SW 1271 (cell line): ENCODE measurements at places on chromosomes 3 and 15.

- no peak for DNase-seq
Observed at GRCh38 chr3:119330181-119330580, 36.0 kb downstream of the ARHGAP31 start.

GRCh38 chr15:91072161-91072560 is 27.9 kb upstream of the SV2B start:
- DNase-seq = no peak

DNA sequence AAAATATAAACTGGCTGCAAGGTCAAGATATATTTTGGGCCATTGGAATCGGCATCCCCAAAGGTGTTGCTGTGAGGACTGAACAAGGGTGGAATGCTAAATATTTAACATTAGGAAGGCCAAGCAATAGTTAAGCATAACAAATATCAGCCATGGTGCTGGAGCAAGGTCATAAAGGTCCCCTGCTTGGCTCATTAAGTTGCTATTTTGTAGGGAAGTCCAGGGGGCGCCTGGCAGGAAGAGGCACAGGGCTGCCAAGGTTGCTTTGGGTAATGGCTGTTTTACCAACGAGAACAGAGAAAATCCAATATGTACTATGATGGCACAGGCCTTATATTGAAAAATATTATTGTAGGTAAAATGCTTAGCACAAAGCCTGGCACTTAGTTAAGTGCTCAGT is 62.2 kb downstream of the SLC15A2 start:
- no peak for DNase-seq

DNA sequence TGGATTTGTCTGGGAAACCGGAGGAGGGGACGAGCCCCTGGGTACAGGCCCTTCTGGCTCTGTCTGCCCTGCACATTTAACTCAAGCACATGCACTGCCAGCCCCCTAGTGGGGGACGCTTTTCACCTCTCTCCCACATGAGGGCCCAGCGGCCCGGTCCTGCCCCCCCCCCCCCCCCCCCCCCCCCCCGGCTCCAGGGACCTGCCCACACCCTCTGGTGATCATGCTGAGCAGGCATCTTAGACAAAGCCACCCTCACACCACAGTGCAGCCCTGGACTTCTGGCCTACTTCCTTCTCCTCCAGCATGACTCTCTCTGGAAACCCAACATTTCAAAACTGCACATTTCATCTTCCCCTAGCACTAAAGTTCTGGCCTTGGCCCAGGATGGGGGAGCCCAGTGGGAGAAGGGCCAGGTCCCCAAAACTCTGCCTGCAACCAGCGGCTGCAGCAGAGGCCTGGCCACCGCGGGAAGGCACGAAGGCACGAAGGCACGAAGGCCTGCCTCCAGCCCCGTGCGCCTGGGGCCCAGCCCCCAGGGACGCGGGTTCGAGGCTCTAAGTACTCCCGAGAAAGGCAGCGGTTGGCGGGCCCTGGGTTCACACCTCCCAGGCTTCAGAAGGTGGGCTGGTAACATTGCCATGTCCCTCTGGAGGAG is 14.1 kb downstream of the KLF15 start:
- no peak for DNase-seq

GRCh38 chr3:6799264-6799915 is 61.5 kb upstream of the GRM7 start:
- no peak for DNase-seq

GRCh38 chr3:4755566-4755965 is 223.7 kb upstream of the BHLHE40 start:
- no peak for DNase-seq

- no peak for DNase-seq
Observed at GRCh38 chr15:77993374-77993911, 84.1 kb downstream of the TBC1D2B start.

DNA sequence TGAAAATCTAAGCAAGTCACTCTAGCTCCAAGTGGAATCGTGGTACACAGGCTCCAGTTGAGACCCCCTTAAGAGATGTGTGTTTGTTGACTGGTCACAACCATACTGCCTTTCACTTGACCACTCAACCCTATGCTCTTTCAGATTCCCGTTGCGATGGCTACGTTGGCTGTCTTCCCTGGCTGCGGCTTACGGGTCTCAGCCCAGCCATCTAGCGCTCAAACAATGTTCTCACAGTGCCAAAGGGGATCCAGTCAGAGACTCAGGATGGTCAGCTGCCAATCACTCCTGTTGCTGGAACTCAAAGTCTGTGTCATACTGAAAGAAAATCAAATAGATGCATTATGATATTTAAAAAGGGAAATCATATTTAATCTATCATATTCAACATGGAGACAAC is 237.6 kb downstream of the ITPR1 start:
- no peak for DNase-seq

- DNase-seq = no peak
Observed at GRCh38 chr3:155350571-155350970, 57.1 kb upstream of the STRIT1 start.

DNA sequence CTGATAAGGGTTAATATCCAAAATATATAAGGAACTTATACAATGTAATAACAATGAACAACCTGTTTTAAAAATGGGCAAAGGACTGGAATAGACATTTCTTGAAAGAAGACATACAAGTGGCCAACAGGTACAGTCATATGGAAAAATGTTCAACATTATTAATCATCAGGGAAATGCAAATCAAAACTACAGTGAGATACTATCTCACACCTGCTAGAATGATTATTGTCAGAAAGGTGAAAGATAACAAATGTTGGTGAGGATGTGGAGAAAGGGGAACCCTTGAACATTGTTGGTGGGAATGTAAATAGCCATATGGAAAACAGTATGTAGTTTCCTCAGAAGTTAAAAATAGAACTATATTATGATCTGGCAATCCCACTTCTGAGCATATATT is 20.4 kb downstream of the GOLM2 start:
- DNase-seq = no peak

DNA sequence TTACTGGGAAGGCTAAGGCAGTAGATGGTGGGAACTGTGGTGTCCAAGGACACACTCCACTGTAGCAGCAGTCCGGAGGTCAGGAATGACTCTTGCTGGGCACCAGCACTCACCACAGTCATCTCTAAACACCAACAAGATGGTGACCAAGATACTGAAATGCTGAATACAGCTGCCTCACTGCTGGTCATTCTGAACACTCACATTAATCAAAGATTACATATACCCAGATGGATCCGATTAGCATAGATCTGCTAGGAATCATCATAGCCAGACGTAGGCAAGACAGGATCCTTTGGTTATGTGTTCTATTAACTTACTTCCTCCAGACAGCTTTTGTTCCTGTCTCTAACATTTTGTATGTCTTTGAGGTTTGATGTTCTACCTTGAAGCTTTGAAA is 134.9 kb upstream of the BFSP2 start:
- DNase-seq = no peak

GRCh38 chr15:66634540-66634939 is 67.5 kb upstream of the SMAD6 start:
- no peak for DNase-seq

GRCh38 chr3:150107429-150108175 is 136.9 kb upstream of the PFN2 start:
- no peak for DNase-seq

GRCh38 chr3:72848703-72849081 is 447 bp upstream of the SHQ1 start:
- DNase-seq = no peak

GRCh38 chr3:132038198-132038825 is 3.5 kb upstream of the CPNE4 start:
- DNase-seq = no peak

GRCh38 chr3:55588146-55588765 is 101.2 kb upstream of the WNT5A start:
- no peak for DNase-seq

DNA sequence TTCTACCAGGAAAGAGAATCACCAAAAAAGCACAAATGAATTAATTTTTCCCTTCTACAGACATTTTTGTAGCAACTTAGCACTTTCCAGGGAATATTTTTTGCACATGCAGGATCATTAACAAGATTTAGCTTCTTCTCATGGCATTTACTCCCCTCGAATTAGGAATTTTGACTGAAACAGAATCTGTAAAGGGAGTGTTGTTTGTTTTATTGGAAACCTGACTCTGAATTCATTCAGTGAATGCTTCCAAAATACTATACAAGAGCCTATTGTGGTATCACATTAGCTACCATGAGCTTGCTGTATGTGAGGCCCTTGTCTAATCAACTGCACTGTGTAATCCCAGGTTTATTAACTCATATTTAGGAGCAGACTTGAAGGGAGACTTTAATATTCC is 130.4 kb upstream of the ATP10A start:
- no peak for DNase-seq

GRCh38 chr15:37715101-37715500 is 219.3 kb upstream of the TMCO5A start:
- no peak for DNase-seq

DNA sequence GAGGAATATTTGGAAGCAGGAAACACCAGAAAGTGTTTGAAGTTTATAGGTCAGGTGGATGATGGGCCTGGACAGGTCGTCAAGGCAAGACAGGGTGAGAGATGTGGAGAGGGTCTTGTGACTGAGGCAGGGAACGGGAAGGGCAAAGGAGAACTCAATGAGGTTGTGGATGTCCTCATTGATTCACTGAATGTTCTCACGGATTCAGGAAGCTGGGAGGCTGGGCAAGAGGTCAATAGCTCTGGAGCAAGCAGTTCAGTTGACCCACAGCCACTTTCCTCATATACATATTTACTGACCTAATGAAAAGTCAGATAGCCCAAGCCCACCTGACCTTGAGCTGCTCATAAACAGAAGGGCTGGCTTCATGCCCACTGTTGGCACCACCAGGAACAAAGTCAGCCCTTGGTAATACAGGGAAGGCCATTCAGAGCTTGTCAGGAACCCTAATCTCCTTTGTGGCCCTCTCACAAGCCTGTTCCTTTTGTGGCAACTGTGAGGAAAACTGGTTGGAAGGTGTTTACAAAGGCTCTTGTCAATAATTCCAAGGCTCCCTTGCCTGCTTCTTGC is 31.6 kb downstream of the ARRDC4 start:
- DNase-seq = no peak

- DNase-seq = no peak
Observed at GRCh38 chr3:53242642-53243041, 13.2 kb downstream of the TKT start.

DNA sequence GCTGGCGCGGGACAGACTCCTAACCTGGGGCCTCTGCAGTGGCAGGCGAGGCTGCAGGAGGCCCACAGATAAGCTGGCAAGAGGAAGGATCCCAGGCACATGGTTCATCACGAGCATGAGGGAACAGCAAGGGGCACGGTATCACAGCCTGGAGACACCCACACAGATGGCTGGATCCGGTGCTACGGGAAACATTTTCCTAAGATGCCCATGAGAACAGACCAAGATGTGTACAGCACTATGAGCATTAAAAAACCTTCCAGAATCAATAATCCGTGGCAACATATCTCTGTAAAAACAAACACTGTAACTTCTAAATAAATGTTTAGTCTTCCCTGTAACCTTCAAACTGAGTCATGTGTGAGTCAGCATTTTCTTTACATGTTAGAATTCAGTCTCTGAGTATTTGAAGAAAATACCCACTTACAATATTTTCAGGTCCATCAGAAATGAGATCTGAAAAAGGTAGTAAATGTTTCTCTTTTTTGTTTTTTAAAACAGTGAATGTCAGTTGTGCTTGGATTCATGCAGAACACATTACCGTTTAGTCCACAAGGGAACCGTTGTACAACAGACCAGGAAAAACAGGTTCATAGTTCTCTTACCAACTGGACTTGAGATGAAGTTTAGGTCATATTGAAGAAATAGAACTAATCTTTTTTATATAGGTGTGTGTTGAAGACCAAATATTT is 75.9 kb downstream of the BOC start:
- no peak for DNase-seq

DNA sequence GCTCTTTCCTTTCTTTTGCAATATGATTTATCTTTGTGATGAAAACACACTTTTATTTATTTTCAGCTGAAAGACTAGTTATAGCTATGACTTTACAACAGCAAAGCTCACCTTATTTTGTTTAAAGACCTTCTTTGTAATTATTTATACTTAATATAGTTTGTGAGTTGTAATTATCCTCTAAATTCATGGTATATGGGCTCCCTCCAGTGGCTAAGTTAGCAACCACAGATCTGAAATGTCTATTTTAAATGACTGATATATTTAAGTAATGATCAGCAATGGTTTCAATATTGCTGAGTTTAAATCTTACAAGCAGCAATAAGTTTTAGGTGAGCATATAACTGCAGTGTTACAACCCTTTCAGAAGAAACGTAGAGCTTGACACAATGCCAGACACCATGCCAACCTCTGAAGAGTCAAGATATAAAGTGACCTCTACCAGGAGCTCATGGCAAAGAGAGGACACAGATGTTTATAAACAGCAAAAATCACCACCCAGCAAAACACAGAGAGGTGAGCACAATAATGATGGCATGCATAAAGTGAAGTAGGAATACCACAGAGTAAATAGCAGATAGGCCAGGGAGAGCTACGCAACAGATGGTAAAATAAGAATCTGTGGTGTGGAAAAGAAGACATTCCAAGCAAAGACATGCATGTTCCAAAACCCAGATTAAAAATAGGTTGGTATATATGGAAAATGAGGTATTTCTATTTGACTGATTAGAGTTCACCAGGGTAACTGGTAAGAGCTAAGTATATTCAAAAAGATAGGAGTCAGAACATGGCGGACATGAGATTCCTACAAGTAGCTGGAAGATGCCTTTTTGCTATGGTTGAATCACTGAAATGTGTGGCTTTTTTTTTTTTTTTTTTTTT is 143.7 kb upstream of the ZNF385D start:
- peak; percentile 47 for DNase-seq

- no peak for DNase-seq
Observed at GRCh38 chr3:9205345-9206143, 43.9 kb downstream of the SRGAP3 start.

GRCh38 chr15:90035095-90035839 is 34.1 kb downstream of the ZNF710 start:
- no peak for DNase-seq

DNA sequence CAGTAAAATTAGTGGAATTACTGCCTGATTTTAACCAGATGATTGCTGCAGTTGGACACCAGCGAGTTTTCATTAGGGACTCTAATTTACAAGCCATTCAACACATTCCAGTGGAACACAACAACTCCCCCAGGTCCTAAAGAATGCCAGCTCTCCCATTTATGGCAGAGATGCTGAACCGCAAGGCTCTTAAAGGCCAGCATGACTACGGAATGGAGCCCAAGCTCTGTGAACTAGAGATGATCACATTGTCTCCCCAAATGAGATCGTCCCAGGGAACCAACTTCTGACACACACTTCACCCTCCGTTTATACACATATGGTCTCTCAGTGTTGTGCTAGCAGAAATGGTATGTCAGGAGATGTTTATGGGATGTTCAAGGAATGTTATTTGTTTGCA is 446.2 kb upstream of the NR2F2 start:
- DNase-seq = no peak

GRCh38 chr3:120198305-120198878 is 86.6 kb downstream of the GPR156 start:
- DNase-seq = peak; percentile 29

DNA sequence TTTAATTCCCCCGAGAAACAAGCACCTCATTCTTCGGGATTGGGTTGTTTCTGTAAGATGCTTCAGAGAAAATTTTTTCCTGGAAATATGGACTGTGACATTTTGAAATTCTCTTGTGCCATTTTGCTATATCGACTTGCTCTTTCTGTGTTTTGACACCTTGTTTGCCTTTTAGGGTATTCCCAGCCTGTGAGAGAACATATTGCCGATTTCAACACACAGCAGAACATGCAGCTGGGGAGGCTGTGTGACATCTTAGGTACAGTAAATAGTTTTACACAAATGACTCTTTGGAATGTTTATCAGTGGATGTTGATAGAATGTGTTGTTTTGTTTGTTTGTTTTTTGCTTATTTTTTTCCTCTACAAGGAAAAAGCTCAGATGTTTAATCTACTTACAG is 130.2 kb downstream of the IQCH start:
- no peak for DNase-seq

GRCh38 chr3:106115557-106115956 is 246.7 kb upstream of the CBLB start:
- no peak for DNase-seq
